NCI-H1048 (cell line): ENCODE measurements at places on chromosomes 1 and 21.

DNA sequence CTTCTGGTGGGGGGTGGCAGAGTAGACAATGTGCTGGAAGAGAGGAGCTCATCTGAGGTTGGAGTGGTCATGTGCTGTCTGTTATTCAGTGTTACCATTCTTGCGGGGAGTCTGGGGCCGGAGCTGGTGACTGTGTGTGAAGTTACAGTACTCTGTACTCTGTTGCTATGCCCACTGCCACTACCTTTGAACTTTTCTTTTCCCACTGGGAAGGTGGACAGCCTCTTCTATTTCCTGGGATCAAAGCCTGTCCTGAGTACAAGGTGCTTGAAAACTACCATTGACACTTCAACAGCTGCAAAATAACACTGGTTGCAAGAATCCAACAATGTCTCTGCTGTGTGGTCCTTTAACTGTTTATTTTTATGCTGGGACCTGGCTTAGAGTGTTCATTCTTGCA is 66.4 kb upstream of the ZNF326 start:
- no peak for DNase-seq

DNA sequence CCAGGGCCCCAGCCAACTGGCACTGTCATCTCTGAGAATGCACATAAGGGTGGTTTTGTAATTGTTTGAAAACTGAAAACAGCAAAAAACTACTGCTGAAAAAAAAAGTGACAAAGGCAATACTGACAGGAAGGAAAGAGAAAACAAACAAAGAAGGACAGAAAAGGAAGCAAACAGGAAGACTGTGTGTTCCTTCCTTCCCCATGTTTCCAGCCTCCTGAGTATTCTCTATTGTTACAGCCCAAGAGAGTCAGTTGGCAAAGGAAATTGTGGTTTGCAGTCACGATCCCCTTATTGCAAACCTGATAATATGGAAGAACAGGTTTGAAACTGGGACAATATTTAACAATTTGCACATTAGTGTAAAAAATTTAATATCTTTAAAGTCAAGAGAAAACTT is 1177.6 kb downstream of the PLA2G4A start:
- DNase-seq = no peak

DNA sequence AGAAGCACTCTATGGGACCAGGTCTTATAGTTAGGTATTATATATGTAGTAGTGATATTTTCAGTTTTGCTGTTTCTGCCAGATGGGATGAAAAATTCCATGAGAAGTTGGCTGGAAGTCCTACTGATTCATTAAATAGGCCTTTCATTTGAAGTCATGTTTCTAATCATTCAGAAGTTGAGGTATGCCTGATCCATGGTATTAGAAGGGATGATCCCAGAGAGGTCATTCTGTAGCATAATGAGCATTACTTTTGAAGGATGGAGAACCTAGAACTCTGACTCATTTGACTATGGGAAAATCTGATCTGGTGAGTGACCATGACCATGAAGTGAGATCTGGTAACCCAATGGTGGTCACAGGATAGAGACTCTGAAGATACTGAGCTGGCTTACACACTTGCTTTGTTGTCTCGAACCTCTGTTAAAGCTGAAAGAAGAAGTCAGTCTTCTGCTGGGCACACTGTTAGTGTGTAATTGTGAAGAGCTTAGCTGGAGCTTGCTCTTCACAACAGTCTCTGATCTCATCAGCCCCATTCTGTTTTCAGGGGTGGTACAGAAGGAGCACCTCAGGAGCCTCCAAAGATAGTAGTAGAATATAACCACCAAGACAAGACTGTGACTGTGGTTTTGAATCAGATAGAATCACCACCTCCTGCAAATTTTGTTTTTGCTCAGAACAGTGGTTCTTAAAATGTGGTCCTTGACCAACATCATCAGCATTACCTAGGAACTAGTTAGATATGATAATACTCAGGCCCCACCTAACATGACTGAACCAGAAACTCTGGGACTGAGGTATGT is 9.0 kb downstream of the MGST3 start:
- no peak for DNase-seq

DNA sequence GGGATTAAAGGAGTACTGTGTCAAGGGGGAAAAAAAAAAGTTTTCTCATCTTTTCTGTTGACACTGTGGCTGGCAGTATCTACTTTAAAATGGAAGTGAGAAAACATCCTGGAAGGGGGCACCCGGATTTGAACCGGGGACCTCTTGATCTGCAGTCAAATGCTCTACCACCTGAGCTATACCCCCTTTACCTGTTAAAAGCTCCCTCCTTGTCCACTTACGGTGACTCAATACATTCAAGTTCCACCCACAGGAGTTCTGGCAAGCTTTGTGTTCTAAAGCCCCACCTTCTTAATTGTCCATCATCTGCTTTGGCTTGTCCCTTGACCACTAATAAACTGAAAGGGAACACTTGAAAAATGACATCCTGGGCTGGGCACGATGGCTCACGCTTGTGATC is 68.2 kb downstream of the FNBP1L start:
- DNase-seq = no peak

- no peak for DNase-seq
Measured at GRCh38 chr1:200247518-200247917, 162.3 kb downstream of the ZNF281 start.
